Cortex of kidney (tissue), 1 donor: ENCODE measurements at places on chromosomes 12 and 14.

GRCh38 chr12:97567619-97568110, 105.1 kb downstream of the RMST start:
- DNase-seq: no peak

GRCh38 chr12:120119271-120119973, 2.9 kb upstream of the RAB35 start:
- no peak for DNase-seq

DNA sequence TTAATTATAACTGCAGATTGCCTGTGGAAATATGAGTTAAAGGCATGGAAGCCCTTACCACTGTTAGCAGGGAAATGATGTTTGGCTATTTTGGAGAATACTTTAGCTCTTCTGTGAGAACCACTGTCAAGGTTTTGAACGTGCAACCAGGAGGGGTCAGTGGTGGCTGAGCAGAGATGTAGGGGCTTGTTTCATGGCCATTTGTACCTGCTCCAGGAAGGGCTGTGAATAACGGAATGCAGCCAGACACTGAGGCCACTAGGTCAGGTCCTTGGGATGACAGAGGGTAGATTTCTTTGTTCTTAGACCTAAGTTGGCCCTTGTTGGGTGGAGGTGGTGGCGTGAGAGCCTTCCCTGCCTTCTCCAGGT, 8.3 kb downstream of the TRAF3 start:
- no peak for DNase-seq

DNA sequence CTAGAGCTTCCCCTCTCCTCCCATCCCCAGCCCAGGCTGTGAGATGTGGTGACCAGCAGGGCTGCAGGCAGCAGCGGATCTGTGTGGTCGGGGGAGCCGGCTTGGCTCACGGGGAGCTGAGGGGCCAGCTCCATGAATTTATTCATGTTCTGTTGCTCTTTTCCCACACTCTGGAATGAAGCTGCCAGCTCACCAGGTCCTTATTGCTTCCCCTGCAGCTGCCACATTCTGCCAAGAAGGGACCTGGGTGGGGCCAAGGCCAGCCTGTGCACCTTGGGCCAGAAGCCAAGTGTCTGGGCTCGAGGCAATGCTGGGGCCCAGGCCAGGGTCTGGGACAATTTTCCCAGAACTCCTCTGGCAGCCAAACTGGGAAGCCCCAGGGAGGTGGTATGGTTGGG, 2.5 kb upstream of the C1QL4 start:
- DNase-seq: no peak

DNA sequence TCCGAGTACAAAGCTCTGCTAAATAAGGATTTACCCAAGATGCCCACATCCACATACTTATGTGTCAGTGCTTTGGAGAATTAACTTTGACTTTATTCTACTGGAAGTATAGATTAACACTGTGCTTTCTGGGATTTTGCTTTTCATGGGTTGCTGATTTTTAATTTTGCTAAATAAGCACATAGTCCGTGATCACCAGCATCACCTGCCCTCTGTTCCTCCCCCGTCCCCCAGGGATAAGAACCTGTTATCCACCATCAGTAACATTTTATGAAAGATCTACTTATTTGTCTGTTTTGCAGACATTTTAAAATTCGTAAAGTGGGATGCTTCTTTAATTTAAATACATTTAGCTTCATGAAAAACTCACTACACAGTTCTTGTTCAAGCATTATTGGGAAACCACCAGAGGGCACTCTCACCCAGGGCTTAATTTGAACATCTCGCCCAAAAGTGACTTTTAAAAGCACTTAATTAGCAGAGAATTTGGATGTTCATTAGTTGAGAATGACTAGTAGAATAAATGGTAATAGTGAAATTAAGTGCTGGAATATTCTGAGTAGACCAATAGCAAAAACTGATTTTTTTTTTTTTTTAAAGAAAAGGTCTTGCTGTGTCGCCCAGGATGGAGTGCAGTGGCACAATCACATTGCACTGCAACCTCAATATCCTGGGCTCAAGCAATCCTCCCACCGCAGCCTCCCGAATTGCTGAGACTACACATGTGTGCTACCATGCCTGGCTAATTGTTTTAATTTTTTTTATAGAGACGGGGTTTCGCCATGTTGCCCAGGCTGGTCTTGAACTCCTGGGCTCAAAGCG, 35.7 kb downstream of the MRPL42 start:
- no peak for DNase-seq

DNA sequence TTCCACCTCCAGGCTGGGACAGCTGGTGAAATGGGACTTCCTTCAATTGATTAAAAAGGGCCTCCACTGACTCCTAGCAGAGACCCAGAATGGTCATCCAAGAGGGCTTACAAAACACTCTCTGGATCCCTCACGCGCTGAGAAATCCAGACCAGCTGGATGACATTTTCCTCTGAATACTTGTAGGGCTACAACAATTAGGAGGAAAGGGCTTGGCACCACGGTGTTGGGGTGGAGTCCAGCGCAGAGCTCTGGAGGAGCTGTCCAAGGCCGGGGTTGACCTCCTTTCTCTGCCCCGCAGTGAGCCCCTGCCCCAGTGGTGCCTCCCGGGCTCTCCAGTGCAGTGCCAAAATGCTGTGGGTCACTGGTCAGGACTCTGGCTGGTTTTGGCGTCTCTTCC, 189.0 kb upstream of the CCND2 start:
- DNase-seq: no peak

DNA sequence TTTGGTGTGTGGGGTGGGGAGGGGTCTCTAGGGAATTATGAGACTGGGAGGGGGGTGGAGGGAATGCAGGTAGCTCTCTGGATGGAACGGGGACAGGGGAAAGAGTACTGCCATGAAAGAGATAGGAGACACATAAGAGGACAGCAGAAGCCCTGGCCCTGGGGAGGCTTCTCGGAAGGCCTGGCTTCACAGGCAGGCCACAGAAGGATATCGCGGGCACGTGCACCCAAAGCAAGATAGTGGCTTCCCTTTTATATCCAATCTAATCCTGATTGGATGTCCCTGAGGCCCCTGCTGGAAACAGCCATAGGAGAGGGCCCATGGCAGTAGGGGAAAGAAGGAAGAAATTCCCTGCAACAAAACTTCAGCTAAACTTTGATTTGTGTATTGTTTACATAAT, 113.5 kb downstream of the GCH1 start:
- no peak for DNase-seq

DNA sequence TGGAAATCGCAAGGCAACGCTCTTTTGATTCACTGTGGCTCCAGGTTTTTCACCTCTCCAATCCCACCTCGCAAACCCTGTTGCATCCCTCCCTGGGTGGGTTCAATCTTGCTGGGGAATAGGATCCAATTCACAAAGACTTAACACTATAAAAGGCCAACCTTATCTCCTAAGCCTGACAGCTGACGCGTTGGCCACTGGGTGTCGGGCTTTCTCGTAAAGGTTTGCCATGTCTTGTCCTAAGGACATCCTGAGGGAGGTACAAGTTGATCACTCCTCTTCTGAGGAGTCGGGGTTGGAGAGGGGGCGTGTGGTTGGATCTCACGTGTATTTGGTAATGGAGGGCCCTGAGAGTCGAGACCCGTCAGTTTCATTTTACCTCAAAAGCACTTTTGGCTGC, 112.6 kb upstream of the FZD10 start:
- DNase-seq: no peak

GRCh38 chr12:108309674-108310312, 29.3 kb downstream of the CMKLR1 start:
- DNase-seq: no peak

DNA sequence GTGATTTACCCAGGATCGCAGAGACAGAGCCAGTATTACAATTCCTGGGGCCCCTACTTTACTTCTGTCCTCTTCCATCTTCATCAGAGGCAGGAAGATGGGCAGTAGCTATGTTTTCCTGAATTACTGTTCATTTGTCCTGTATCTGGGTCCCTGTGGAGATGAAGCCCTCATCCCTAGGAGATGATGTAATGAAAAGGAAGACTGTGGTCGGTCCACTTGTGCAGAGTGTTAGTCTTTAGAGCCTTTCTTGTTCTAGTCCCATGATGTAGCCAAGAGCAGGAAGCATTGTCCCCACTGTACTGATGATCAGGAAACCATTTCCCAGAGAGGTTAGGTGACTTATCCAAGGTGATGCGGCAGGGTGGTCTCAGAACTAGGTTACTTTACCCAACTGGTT, 2.6 kb downstream of the CD9 start:
- no peak for DNase-seq

DNA sequence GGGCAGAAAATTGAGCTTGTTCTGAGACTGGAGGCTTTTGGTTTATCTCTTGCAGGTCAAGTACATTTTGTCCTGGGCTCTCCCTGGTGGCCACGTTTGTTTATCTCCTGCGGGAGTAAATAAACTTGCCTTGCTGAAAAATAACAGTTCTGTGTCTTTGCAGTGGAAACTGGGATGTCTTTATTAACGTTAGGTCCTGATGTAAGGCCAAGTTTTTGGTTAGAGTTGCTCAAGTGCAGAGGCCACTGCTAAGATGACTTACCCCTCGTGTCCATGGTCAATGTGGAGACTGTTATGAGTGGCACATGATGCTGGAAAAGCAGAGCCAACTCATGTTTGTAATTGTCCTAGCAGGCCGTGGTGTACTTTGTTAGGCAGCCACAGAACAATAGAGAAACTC, 3.8 kb downstream of the PTPN11 start:
- no peak for DNase-seq

DNA sequence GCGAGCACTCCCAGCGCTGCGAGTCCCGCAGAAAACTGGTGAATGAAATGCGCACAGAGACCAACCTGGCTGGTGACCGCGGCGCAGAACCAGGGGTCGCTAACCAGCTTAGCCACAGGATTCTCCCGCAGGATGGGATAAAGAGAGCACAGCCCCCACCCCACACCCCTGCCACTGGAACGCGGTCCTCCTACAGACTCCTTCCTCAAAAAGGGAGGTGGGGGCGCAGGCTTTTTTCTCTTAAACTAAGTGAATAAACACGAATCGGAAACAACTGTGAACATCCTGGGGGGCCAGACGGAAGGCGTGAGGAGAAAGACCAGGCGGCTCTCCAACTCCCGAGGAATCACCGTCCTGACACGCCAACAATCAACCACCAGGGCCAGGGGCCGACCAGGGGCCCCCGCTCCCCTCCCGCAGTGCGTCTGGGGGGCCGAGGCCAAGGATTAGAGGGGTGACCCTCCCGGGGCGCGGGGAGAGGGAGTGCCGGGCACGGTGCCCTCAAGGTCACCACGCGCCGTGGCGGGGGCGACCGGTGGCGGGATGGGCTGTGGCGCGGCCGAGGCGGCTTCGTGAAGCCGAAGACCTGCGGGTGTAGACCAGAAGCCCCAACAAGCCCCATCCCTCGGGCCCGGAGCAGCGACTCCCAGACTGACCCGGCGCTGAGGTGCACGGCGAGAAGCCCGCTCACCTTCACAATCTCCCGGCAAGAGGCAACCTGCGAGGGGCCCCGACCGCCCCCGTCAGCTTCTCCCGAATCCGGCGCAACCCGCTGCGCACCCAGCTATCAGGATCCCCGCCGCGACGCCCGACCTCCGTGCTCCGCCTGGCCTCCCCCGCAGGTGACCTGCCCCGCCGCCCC, 704 bp downstream of the ATP2B1 start:
- DNase-seq: no peak

GRCh38 chr12:4387607-4388006, 8.1 kb upstream of the FGF23 start:
- no peak for DNase-seq

DNA sequence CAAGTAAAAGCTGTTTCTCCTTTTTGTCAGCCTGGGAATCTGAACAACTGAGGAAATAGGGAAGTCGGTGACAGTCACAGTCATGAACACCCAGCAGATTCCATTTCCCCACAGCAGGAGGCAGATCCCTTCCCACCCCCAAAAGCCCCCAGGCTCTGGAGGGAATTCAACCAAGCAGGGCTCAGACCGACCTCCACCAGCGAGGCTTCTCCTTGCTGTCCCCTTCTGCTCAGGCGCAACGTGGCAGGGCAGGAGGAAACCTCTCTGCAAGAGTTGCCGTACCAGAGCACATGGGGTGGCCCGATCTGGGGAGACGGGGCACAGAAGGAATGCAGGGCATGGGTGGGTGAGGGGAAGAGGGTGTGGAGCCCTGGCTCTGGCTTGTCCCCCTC, 319 bp downstream of the GALNT6 start:
- DNase-seq: no peak

DNA sequence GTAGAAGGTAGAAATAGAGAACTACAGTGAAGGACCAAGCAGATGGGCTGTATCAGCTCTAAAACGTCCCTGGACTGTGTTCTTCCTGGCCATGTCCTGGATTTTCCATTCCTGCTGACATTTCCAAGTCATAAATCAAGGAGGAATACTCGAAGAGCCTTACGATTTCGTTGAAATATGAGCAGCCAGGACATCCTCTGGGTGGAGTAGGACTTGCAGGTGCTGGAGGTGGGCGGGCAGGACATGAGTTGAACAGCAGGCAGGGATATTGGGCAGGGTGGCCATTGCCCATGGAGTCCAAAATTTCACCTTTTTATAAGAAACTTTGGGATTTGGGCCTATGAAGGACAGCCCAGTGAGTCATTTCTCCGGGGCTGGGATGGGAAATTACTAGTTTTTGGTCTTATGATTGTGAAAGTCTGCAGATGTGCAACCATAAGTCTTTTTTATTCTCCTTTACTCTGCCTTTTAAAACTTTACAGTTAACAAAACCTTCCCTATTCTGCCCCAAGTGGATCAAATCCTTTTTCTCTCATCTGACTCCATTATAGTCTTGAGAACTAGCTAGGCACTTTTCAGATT, 88.8 kb downstream of the TMX1 start:
- DNase-seq: no peak

- no peak for DNase-seq
Observed at GRCh38 chr12:11609045-11609444, 40.4 kb upstream of the ETV6 start.

- no peak for DNase-seq
Observed at GRCh38 chr12:50221228-50222008, 54.2 kb upstream of the CERS5 start.

DNA sequence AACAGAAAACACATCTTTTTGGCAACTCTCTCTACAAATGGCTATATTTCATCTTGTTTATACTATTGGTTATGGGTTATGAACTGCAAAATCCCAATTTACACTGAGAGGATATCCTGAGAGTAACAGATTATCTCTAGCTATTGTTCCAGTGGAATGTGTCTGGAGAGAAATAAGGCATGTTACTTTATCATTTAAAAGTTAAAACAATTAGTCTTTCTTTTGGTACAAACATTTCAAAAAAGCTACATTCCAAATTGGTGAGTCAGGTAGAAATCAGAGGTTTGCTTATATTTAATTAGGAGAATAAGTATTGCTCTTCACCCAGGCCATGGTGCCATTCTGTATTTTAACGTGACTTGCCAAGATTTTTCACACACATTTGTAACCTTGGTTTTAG, 411.6 kb downstream of the CCER1 start:
- no peak for DNase-seq

DNA sequence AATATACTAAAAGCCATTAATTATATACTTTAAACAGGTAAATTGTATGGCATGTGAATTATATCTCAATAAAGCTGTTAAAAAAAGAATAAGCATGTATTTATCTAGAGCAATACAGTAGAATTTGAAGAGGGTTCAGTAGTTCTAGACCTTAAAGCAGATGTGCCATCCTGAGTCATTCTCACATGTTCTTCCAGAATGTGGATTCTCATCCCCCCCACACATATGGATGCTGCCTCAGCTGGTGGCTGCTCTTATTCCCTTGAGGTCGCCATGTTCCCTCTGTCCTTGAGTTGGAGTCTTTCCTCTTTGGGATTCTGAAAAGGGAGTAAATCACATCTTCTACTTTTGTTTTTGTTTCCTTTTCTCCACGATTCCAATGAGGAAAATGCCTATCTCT, 321.3 kb downstream of the AEBP2 start:
- no peak for DNase-seq

- DNase-seq: no peak
Observed at GRCh38 chr14:58638231-58639197, 752 bp downstream of the DACT1 start.
